ENCODE measurements at places on chromosomes 12 and 14. TPM values are rescaled to one million over a fixed set of nuclear protein-coding genes. Genes with fewer than 3 reads are reported as not detected.
A peak's percentile ranks its signal among the peaks of the same experiment; 100 is the strongest.

DNA sequence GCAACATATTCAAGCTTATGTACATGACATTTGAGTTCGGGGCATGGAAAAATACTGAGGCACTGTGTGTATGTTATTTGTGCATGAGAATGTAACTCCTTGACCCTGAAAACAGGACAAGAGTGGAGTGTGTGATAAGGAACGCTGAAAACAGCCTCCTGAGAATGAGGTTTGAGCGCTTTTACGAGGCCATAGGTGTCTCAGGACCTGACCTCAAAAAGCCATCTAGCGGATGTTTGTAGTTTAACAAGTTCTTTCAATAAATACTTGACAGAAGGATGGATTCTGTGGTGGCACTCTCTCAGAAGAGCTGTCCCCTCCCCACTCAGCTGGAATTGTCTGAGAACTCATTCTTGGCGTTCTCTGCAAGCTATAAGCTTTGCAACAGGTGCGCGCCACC is 350.5 kb upstream of the TMTC1 start:
- no peak for DNase-seq

- DNase-seq = no peak
Observed at GRCh38 chr12:4193821-4194220, 79.7 kb upstream of the CCND2 start.

GRCh38 chr12:14936224-14936861 is 2.0 kb downstream of the ERP27 start:
- DNase-seq = no peak

- DNase-seq = peak; percentile 28
Observed at GRCh38 chr12:121668750-121669520, 519 bp downstream of the MORN3 start.

DNA sequence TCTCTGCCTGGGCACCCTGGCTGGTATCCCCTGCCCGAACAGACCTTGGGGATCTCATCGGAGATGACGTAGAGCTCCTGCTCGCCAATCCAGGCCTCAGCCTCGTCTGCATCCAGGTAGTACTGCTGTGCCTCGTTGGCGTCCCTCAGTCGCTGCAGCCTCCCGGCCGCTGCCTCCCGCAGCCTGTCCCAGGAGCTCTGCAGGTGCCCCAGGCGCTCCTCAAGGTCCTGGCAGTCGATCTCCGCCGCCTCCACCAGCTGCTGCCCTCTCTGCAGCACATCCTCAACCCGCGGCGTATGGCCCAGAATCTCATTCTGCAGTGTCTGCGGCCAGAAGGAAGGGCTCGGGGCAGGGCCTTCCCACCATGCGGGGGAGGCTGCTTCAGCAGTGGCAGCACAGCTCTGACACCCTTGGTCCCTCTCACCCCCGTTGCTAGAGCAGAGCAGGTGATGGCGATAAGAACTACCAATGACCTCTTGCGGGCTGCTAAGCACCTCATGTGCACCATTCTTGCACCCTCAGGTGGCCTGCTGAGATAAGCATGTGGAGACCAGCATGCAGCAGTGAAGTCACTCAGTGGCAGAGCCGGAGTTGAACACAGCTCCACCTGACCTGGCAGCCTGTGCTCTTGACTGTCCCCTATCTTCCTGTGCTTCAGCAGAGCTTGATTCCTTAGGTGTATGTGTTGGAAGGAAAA is 71.0 kb downstream of the PLEKHG3 start:
- DNase-seq = no peak

DNA sequence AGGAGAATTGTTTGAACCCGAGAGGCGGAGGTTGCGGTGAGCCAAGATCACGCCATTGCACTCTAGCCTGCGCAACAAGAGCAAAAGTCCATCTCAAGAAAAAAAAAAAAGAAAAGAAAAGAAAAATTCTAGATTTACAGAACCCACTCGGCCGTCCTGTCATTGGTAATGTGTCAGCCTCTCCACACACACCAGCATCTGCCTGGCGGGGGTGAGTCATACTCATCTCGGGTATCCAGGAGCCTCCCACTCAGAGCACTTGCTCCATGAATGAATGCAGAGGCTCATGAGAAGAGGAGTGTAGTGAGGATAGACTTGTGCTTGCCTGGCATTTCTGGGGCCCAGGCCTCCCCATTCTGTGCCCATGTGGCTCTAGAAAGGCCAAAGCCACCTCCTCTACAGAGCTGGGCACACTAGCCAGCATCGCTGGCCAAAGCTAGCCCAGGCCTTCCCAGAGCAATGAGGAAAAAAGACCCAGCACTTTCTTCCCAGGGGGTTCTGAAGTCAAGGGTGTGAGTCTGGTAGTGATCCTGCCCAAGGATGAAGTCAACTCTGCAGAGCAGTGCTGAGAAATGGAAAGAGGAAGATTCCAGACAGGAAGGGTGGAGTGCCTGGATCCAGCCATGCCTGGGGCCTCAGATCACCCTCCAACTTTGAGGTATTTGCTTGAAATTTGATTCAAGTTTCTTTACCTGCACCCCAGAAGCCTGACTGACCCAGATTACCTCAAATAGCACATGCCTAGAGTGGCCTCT is 31.2 kb upstream of the KLC1 start:
- DNase-seq = no peak

DNA sequence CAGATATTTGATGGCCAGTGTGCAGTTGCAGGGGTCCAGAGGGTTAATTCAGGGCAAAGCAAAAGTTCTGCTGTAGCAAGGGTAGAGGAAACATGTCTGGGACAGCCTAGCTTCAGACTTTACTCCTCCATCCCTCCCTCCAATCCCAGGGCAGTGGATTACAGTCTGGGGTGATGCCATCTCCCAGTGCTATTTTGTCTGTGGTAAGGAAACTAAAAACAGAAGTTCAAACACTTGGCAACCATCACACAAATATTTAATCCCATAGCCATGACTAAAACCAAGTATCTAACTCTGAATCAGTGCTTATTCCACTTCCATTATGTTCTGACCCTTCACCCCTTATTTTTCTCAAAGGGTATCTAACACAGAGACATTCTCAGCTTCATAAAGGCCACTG is 61.8 kb downstream of the PIK3C2G start:
- no peak for DNase-seq

DNA sequence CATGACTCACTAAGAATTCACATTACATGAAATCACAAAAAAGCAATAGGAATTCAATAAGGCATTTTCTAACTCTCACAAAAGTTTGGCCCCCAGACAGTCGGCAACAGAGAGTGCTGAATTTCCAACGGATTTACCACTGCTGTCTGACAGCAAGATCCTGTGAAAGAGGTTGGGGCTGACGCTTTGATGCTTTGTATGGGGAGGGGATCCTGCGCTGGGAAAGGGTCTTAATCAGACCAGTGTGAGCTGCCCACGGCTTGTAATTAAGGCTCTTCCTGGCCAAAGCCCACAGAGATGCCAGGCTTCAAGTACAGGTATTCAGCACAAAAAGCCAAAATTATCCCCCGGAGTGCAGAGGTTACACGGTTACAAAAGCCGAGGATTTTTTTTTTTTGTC is 66.8 kb upstream of the TMCC3 start:
- DNase-seq = no peak

- no peak for DNase-seq
Observed at GRCh38 chr12:54042970-54043853, 10.4 kb downstream of the HOXC5 start.

Gene CCDC88C
- total RNA-seq = 16.5 TPM

DNA sequence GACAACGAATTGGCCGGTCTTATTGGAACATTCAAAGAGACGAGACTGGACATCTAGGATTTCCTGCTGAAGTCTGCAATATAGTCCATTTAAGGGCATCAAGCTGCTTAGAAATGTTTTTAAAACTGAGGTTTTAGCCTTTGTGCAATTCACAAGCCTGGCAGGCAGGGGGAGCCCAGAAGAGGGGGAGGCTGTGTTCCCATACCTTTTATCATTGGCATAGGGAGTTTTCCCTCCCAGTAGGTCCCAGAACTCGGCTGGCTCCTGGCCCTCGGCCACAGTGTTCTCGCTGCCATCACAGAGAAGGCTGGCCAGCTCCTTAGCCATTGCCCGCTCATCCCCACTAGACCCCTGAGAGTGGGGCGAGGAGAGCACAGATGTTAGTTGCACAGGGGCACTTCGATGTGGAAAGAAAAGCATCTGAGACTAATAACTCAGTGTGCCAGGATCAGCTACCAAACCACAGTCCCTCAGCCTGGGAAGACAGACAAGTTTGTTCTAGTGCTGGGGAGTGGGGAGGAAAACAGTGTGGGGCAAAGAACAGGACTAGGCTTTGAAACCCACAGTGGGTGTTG is 15.1 kb downstream of the AVIL start:
- DNase-seq = no peak

Gene CPSF6
- 46.6 TPM for total RNA-seq

Gene MORN3
- 0.59 TPM for total RNA-seq

DNA sequence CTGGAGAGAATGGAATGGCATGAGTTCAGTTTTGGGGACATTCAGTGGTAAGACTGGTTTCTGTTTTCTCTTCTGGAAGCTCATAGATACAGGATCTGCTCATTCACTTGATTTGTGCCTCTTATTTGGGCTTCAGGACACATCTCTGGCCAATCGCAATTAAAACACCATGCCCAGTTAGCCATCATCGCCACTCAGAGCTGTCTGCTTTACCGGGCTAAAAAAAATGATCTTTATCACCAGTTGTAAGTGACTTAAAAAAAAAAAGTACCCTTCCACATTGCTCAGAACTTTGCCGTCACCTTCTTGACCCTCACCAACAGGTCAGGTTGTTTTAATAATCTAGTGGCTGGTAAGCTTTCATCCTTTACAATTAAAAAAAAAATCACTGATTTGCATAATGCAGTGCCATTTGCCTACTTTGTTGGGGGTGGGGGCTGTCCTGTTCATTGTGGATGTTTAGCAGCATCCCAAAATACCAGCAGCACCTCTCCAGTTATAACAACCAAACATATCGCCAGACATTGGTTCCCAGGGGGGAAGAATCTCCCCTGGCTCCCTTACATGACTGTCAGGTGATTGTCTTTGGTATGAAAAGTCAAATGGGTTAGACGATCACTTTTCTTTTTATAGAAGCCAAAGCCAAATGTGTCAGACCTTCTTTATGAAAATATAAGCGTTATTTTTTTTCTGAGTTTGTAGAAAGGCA is 150.1 kb downstream of the PRKCH start:
- no peak for DNase-seq

- no peak for DNase-seq
Observed at GRCh38 chr12:84807249-84807648, 105.3 kb downstream of the SLC6A15 start.

DNA sequence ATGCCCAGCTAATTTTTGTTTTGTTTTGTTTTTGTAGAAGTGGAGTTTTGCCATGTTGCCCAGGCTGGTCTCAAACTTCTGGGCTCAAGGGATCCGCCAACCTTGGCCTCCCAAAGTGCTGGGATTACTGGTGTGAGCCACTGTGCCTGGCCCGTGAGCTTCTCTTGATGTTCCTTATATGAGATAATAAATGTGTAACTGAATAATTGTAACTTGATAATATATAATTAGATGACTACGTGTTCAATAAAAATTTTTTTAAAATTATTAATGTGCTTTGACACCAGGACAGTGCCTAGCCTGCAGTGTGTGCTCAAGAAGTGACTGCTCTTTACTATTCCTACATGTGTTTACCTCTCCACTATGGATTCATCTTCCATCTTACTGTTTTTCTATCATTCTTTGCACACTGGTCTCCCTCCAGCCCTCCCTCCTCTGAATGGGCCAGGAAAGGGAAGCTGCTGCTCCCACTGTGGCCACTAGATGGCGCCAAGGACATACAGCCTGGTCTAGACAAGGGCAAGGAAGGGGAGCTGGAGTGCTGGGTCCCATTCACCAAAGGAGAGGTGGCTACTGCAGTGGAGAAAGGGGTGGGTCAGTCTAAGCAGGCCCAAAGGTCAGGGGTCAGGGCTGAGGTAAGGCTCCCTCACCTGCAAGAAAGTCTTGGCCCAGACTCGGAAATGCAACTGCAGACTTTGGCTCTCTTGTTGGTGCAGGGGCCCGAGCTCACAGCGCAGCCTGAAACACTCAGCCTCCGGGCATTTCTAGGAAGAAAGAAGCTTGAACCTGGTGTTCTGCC is 14.7 kb upstream of the ZNF385A start:
- peak; percentile 75 for DNase-seq
